ENCODE measurements at places on chromosomes 4 and X.

DNA sequence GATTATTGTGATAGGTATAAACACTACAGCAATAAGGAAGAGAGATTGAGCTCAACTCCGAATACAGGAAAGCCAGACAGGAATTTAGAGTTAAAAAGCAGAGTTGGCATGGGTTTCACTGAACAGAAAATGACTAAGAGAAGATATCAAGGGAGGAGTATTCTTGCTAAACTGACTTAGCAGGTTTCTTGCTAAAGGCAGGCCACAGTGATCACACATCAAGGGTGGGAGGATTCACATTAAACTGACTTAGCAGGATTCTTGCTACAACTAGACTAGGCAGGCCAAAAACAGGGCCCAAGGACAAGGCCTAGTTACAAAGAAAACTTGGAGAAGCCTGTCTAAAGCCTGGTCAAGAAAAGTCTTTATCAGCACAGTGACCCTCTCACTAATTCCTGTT lies 195.1 kb downstream of the MAGEB5 start:
- DNase-seq, result no peak

GRCh38 chr4:182141061-182141460 lies 102.1 kb upstream of the TENM3 start:
- DNase-seq, result no peak

- DNase-seq, result no peak
Measured at GRCh38 chr4:73692254-73692653, 48.1 kb upstream of the CXCL8 start.

DNA sequence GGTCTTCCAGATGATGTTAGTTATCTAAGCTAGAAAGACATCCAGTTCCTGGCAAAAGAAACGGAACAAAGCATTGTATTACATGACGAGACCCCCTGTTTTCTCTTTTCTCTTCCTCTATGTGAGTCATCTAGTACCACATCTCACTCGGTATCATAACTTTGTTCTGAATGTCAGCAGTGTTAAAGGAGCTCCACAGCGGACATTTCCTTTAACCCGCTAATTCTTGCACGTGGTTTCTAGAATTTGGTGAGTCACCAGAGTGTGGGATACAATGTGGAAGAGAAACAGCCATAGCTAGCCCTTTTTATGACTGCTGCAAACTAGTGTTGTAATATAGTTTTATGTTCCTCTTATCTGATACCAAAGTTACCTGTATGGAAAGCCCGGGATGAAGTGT lies 243.7 kb downstream of the TENM3 start:
- no peak for DNase-seq

DNA sequence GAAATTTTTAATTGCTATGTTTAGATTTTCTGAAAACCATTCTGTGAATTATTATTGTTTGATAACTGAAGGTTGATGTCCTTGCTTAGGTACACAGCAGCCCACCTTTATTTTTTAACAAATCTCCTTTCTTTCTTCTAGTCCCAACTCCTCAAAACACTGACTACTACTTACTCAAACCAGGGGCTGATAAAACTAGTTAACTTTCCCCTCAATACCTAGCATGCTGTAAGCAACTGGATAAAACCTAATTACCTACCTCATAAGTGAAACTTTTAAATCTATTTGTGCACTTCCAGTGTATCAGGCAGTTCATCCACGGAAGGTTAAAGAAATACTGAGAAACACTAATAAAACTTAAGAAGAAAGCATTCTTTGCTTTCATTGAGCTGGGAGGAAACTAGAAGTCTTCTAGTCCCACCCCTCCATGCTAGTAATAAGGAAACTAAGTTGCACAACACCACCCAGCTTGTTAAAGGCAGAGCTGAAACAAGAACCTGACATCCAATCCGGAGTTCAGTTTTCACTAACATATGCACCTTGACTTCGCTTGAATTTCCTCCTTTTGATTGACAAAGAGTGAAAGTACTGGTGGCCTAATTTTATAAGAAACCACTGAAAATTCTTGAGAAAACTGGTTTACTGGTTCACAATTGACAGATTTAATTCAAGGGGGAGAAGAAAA lies 180.2 kb upstream of the TET2 start:
- no peak for DNase-seq

DNA sequence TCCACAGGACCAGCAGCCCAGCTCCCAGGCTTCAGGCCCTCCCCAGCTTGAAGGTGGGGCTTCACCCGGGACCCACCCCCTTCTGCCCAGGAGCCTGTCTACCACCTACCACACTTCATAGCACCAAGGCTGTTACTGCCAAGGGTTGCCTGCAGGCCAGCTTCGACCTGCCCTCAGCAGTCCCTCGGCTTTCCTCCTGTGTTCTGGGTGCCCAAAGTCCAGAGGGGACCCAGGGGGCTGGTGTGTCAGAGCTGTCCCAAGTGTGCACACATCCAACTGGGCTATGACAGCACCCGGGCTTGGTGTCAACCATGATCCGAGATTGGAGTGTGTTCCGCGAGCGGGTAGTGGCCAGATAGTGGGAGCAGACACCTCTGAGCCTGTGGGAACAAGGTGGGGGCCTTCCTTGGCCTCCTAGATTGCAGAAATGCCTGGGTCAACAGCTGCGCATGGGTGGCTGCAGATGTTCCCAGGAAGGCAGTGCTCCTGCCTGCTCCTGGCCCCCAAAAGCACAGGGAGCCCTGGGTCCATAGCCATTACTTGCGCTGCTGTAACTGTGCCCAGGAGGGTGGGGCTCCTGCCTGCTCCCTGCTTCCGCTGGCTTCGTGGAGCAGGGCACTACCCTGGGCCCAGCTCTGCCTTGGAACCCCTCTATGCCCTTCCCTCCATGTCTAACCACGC lies 16.8 kb downstream of the SULT1B1 start:
- DNase-seq, result no peak

GRCh38 chr4:52728691-52729240 lies 22.5 kb downstream of the ERVMER34-1 start:
- DNase-seq, result no peak

DNA sequence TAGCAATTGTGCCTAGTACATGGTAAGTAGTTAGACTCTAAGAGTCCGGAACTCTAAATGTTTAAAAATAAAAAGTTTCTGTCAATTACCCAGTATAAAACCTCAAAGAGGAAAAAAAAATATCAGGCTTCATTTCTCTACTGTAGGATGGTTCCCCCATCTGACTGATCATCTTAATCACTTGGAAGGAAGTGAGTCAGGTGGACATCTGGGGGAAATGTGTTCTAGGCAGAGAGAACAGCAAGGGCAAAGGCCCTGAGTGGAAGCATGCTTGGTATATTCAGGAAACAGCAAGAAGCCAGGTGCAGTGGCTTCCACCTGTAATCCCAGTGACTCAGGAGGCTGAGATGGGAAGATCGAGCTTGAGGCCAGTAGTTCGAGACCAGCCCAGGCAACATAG lies 2.9 kb upstream of the EIF1AX start:
- DNase-seq, result no peak
